NCI-H1417 (cell line): ENCODE measurements at places on chromosomes 1 and 21.

GRCh38 chr1:223133306-223133823, 9.7 kb downstream of the TLR5 start:
- no peak for DNase-seq

- DNase-seq = no peak
Observed at GRCh38 chr1:234488054-234489006, 9.4 kb upstream of the TARBP1 start.

DNA sequence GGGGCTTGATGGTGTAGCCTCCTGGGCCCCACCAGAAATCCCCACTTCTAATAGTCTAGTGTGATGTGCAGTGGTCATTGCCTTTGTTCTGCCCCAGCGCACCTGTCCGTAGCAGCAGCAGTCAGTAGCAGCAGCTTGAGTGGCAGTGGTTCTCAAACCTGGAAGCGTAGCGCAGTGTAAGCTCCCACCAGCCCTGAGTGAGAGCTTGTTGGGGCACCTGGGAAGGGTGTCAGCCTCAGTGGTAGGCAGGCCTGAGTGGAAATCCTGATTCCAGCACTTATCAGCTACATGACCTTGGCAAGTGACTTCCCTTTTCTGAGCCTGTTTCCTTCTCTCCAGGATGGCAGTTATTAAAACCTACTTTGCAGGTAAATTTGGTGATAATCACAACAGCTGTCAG, 41.6 kb upstream of the EPHA8 start:
- peak; percentile 5 for DNase-seq

- DNase-seq = no peak
Observed at GRCh38 chr1:232300466-232300865, 329.5 kb downstream of the SIPA1L2 start.

GRCh38 chr1:169060043-169060722, 46.3 kb upstream of the ATP1B1 start:
- no peak for DNase-seq

DNA sequence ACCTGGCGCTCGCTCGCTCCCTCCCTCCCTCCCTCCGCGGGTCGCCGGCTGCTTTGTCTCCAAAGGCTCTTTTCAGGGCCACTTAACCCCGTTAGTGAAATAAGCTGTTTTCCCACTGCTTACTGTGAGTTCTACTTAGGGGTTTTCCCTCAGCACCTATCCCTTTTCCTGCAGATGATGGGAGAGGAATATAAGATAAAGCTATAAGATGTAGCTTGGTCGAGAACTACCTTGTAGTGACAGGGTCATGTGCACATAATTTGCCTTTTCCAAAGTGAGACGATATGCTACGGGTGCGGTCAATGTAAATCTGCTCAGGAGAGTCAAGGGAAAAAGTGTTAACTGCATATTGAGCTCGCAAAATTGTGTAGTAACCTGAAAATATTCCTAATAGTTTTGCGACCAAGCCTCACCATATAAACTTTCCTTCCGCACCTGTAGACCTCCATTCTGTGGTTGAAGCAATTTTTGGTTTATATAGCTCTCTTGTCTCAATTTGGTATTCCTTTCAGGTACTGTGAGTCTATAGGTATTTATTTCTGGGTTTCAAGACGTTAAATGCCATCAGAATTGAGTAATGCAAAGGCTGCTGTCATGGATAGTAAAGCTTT, 55.8 kb upstream of the BOLA1 start:
- DNase-seq = no peak

DNA sequence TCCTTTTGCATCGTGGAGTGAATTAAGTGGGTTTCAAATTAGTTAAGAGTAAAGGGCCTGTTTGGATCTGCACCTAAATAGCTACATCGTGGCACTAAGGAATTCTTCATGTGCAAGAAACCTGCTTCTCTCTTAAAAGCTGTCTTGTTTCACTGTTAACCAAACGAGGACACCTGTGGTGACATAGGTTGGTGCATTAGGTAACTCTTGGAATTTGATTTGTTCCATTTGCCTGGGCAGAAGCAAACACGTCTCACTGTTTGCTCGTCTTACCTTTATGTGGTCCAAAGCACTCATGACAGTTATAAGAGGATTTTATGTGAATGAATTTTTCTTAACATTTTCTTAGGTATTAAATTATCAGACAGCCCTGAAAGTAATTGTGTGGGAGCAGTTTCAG, 60.9 kb downstream of the PRDM2 start:
- DNase-seq = peak; percentile 11

DNA sequence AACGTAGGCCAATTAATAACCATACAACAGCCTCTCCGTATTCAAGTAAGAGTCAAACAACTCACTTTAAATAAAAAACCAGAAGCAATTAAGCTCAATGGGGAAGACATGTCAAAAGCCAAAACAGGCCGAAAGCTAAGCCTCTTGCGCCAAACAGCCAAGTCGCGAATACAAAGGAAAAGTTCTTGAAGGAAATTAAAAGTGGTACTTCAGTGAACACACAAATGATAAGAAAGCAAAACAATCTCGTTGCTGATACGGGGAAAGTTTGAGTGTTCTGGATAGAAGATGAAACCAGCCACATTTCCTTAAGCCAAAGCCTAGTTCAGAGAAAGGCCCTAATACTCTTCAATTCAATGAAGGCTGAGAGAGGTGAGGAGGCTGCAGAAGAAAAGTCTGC, 53.4 kb downstream of the SIPA1L2 start:
- no peak for DNase-seq

- DNase-seq = peak; percentile 9
Observed at GRCh38 chr1:8632102-8632501, 185.3 kb downstream of the RERE start.

- peak; percentile 72 for DNase-seq
Observed at GRCh38 chr1:13832536-13832935, 132.5 kb downstream of the PRDM2 start.
